Stimulated activated CD8-positive, alpha-beta memory T cell treated with anti-CD3 and anti-CD28 coated beads, Interleukin-15, amount 100 ng/mL, for 48 hours (primary cell): ENCODE measurements at places on chromosomes 16 and 17.
A peak's percentile ranks its signal among the peaks of the same experiment; 100 is the strongest.

DNA sequence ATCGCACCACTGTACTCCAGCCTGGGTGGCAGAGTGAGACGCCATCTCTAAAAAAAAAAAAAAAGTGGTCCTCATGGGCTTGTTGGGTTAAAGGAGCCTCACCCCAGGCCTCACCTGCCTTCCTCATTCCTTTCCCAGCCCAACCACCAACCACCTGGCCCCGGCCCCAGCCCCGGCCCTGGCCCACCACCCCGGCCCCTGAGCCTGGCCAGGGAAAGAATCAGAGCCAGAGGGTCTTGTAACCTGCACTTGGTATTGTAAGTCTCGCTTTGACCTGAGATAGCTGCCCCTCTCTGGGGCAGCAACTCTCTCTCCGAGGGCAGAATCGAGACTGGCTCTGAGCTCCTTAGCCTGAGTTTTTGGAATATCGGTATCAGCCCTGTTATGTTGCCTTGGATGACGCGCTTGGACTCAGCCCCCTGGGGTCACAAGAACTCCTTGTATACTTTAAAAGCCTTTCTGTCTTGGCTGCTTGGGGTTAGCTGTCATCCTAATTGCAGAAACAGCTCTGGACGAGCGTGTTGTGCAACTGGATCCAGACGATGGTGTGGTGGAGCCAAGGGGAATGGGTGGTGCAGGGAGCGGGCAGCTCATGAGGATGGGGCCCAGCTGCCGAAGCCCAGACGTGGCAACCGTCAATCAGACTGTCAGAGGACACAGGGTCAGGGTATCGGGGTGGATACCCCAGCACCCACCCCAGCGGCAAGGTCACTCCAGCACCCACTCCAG, 14.6 kb downstream of the SMTNL2 start:
- DNase-seq = no peak

- DNase-seq = no peak
These were observed 278.6 kb downstream of the HAPSTR1 start for GRCh38 chr16:9370061-9370491.

DNA sequence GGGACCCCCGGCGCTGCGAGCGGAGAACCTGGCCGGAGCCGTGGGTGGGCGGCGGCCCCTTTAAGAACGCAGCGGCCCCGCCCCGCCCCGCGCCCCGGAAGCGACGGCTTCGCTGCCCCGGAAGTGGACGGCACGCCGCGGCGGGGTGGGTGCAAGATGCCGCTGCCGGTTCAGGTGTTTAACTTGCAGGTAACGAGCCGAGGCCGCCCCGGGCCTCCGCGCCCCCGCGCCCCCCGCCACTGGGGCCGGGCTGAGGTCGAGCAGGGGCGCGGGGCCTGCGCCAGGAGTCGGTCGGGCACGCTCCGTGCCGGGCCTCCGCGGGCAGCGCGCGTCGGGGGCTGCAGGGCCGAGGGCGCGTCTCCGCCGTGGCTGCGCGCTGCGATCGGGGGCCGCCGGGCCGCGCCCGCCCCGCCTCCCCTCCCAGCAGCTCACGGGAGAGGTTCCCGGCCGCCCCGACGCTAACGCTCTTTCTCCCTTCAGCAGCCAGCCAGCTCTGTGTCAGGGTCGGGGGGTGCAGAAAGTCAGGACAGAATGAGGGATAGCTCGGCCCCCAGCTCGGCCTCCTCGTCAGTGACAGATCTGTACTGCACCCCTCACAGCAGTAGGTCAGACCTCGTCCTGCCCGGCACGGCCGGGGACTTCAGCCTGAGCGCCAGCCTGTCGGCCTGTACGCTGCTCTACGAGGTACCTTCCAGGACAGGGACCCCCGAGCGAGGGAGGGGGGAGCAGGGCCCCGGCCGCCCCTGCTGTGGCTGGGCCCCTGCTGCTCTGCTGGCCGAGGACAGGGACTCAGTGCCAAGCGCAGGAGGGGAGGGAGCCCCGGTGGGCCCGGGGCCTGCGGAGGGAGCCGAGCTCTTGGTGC, at the start of the genes GPS1 and RFNG:
Gene GPS1, plus strand, starts transcription at position 123 of the 862 bp plus-strand sequence. Its CDS starts 34 bp downstream, at position 157.
Gene RFNG, minus strand, starts transcription at position 36 of the 862 bp plus-strand sequence. CDS start 45 bp downstream, outside the sequence.
- peak; percentile 80 for DNase-seq

DNA sequence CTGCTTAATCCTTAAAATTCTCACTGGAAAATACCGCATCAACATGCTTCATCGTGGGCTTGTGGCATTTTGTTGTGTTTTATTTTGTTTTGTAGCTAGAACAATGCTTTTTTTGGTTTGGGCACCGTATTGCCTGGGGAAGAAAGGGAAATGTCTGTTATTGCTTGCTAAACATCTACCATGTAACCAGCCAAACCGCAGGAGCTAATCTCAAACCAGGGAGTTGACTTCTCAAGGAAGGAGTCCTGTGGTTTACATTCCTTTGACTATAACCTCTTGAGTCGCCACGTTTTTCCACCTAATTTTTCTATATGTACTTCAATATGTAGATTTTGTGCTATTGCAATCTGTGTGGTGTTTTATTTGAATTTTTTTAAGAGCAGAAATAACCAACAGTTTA, 593.5 kb upstream of the SOX9 start:
- no peak for DNase-seq

DNA sequence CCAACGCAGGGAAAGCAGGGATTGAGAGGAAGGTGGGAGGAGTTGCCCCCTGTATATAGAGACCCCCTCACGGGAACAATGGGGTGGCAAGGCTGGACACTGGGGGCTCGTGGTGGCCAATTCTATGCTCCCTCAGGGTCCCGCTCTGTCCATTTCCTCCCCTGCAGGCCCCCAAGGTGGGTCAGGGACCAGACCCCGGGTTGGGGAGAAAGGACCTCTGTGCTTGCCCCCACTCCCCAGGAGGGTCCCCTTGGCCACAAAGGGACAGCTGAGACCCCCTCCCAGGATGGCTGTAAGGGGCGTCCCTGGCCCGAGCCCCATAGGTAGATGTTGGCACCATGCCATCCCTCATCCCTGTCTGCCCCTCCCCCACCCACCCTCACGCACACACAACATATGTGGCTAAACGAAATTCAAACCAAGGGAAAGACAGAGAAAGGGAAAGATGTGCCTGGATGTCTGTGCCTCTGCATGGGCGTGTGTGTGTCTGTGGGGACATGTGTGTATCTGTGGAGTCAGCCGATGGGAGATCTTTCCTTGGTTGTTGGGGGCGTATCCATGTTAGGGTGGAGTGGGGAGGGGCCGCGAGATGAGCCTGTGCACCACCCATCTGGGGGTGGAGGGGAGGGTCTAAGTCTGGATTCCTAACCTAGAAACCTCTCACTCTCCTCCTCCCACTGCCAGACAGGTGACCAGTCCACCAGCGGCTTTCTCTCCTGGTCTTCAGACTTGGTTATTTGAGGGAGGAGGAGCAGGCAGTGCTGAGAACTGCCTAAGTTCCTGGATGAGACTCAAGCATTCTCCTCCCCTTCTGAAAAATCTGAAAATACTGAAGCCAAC, 642 bp upstream of the NEUROD2 start:
- DNase-seq = no peak

GRCh38 chr16:62404842-62405611, 368.8 kb upstream of the CDH8 start:
- no peak for DNase-seq

DNA sequence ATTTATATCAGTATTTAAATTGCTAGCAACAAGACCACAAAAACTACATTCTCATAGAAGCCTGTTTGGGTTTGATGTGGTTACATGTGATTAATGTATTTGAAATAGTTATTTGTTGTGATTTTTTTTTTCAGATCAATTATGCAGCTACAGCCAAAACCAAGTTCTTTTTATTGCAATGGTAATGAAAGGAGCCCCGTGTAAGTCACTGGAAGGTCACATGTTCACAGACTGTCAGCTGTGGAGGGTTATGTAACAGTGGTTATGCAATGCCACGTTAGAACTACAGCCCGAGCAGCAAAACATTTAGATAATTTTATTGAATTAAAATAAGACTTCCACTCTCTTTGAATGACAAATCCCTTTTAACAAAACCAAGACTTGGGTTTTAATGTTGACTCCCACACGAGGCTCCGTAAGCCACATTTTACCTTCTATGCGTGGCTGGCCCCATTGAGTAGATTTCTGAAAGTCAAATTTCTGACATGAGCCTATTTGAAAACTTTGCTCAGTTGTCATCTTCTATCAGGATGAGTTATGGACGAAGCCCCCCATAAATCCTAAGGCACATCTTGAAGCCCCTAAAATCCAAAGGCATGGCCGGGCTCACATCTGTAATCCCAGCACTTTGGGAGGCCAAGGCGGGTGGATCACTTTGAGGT, 41.8 kb upstream of the SEC14L1 start:
- DNase-seq = no peak

DNA sequence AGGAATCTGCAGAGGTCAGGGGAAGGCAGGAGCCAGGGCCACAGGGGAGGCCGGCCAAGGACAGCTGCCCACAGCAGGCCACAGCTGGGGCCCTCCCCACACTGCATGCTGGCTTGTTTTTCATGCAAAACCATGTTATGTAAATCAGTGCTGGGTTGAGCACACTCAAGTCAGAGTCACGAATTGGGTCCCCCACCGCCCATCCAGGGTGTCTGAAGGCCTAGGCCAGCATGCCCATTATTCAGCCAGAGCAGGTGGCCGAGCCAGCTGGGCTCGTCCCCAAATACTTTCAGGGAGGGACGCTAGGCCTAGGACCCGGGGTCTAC, 51.2 kb upstream of the TOB1 start:
- no peak for DNase-seq

- DNase-seq = no peak
These were observed 393.6 kb downstream of the SOX9 start for GRCh38 chr17:72514321-72514861.

DNA sequence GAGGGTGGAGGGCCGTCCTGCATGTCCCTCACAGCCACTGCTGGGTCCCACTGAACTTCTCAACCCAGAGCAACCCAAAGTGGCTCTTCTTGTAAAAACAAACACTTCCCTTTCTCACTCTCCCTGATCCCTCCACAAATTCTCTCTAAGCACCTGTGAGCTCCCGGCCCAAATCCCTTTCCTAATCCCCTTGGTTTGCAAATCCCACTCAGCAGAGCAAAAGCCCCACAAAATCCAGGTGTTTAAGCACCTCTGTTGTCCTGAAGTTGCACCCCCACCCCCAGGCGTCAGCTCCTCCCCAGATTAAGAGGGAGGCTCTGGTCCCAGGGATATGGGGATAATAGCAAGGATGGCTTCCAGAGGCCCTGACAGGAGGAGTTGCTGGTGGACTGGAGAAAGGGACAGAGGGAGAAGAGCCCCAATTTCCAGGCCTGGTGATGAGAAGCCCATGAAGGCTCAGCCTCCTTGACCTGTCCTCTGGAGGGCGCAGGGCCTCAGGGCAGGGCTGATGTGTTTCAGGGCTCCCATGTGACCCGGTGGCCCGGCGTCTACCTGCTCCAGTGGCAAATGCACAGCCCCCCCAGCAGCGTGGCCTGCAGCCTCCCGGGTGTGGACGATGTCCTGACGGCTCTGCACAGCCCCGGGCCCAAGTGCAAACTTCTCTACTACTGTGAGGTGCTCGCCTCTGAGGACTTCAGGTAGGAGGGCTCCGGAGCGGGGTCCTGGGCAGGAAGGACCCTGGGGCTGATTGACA, 23.0 kb downstream of the NAGPA start:
- DNase-seq = no peak

DNA sequence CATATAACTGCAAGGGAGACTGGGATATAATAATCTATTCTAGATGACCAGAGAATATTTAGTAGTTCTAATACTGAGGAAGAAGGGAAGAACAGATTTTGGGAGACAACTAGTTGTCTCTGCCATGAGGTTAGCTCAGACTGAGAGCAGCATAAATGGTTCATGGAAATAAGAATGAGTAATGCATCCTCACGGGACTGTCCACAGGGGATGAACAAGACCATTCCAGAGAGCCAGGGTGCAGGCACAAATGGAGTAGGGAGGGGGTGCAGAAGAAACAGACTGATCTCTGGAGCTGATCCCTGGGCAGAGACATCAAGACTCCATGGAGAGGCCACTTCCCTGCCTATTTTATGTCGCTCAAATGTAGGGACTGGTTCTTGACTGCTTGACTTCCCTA, 30.4 kb downstream of the NLRC5 start:
- no peak for DNase-seq

GRCh38 chr17:8698162-8698971, 46.3 kb downstream of the CCDC42 start:
- DNase-seq = no peak

DNA sequence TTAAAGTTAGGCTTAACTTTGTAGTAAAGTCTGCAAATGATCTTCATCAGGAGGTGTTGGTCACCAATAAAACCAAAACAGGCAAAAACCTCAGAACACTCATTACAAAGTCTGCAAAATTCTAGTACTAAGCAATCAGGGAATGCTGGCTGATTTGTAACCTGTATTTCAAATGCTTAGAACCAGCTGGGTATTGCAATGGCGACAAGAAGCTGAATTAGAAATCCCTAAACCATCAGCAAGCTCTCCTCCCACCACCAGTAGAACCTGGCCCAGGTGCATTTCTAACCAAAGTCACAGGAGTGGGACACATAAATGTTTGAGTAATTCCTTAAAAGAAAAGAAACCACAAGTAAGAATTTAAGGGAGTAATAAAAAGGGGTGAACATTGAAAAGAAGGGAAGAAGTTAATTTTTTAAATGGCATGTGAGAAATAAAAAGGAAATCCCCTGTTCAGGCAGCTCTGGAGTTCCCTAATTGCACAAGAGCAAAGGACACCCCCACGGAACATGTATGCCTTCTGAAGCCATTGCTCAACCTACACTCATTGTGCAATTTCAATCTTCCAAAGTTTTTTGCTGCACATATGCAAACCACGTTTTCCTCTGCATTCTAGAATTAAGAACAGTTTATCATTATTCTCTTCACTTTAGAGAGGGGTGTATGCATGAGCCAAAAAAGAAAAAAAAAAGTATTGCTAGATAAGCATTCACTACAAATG, 102.9 kb downstream of the HIC1 start:
- no peak for DNase-seq

DNA sequence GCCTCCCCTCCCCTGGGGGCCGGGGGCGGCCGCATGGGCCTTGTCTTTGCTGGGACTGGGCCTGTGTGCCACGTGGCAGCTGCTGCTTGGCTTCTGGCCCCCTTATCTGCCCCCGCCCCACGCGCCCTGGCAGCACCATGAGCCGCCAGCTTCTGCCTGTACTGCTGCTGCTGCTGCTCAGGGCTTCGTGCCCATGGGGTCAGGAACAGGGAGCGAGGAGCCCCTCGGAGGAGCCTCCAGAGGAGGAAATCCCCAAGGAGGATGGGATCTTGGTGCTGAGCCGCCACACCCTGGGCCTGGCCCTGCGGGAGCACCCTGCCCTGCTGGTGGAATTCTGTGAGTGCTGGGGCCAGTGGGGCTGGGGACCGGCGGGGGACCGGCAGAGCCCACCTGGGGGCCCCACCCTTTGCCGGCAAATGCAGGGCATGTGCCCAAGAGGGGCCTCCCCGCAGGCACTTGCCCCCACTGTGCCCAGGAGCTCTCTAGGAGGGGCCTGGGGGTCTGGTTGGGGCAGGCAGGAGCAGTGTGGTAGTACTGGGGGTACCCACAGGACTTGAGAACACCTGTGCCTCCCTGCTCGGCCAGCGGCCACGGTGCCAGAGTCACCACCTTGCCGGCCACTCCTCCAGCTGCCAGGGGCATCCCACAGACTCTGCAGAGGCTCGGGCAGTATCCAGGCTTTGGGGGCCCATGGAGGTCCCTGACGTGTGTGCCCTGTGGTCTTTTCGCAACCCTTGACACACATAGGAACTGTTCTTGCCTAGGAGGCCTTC, at the start of gene PDIA2:
Gene PDIA2, plus strand, starts transcription at position 132 of the 773 bp plus-strand sequence. Its CDS starts 6 bp downstream, at position 138.
- no peak for DNase-seq
